Stimulated activated CD4-positive, alpha-beta T cell treated with anti-CD3 and anti-CD28 coated beads, Interleukin-1b, Interleukin-23, amount 100 ng/mL, for 48 hours (primary cell): ENCODE measurements at places on chromosomes 1 and 21.

- no peak for DNase-seq
Observed at GRCh38 chr1:233520261-233521191, 93.4 kb upstream of the KCNK1 start.

GRCh38 chr1:174746024-174746808 lies 253.5 kb upstream of the CACYBP start:
- DNase-seq: no peak

GRCh38 chr1:184437291-184437690 lies 50.5 kb downstream of the C1orf21 start:
- DNase-seq: no peak

- DNase-seq: no peak
Observed at GRCh38 chr1:206492589-206492988, 14.7 kb upstream of the RASSF5 start.

DNA sequence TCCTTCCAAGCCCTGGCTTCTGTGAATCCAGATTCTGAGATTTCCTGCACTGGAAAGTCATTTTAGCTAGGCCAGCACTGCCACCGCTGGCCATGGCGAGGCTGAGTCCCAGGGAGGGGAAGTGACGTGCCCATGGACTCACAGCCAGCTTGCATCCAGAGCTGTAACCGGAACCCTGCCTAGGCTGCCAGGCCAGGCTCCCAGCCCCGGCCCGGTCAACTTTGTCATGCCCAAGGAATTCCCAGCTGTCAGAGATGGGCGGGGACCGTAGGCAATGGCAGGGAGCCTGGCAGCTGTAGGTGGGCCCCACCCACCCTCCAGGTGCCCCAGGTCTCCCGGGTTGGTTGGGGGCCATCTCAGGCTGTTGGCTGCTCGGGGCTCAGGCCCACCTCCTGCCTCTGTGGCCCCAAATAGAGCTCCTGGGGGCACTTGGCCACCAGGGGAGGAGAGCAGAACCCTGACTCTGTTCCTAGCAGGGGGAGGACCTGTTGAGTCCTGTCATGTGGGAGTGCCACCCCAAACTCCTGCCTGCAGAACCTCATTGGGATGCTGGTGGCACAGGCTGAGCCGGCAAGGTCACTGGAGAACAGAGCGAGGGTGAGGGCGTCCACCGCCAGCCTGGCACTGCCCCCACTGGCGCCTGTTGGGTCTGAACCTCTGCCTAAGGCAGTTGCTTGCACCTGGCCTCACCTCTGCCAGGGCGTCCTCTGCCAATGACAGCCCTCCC lies 57.8 kb downstream of the FOXO6 start:
- DNase-seq: no peak

DNA sequence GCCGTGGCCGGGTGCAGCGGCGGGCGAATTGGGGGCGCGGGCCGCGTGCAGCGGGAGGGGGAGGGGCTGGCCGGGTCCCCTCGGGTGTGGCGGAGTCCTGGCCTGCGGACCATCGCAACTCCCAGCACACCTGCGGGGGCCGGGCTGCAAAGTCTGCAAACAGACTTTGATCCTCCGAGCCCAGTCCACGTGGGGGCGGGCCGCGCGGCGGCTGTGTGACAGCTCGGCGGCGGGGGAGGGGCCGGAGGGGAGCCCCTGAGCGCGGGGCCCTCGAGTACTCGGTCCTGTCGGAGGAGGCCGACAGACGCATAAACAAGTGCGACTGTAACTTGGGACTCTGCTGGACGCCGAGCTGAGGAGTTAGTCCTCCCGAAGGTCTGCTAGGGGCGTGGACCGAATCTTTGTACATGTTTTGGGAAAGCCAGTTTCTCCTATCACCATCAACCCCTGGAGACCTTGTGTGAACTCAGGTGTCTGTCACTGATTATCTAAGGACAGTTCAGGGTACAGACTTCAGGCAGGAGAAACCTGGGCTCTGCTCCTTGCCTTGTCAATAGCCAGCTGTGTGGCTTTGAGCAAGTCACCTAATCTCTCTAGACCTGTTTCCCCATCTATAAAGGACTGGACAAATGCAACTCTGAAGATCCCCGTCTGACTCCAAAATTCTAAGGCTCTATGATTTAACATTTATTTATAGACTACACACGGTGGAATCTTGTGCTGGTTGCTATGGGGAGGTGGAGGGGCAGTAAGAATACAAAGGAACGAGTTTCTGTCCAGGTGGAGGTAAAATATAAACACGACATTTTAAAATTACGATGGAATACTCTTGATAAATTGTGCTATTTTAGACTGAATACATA lies 710 bp upstream of the SLC30A1 start:
- no peak for DNase-seq

- DNase-seq: no peak
Observed at GRCh38 chr1:39046613-39047210, 20.6 kb downstream of the NDUFS5 start.

DNA sequence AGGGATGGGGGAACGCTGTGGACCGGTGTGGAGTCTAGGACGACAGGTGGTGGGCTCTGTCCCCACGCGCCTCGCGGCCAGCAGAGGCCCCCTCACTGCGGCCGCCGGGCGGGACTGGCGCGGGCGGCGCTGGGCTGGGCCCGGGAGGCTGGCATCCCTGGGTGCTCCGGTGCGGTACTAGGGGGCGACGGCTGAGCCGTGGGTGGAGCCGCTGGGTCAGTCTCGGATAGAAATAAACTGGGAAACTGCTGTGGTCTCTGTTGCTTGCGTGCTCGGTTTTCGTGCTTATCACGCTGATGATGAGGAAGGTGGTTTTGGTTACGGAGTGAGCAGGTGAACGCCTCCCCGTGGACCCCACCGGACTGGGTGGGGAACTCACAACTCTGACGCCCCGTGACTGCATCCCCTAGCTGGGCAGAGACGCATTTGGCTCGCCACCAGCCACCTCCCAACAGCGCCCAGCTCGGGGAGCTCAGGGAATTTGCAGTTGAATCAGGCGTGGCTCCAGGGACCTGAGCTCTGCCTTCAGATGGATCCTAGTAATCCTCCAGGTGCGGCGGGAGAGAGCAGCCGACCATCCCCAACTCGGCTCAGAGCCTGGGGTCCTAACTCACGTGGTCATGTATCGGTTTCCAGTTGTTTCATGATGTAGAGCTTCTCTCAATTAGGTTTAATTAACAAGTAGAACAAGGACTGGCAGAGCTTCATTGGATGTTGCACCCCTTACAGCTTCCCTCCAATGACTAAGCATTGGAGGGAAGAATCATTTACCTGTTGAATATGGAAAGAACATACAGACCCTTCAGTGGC lies 32.1 kb downstream of the HSD17B7 start:
- no peak for DNase-seq

DNA sequence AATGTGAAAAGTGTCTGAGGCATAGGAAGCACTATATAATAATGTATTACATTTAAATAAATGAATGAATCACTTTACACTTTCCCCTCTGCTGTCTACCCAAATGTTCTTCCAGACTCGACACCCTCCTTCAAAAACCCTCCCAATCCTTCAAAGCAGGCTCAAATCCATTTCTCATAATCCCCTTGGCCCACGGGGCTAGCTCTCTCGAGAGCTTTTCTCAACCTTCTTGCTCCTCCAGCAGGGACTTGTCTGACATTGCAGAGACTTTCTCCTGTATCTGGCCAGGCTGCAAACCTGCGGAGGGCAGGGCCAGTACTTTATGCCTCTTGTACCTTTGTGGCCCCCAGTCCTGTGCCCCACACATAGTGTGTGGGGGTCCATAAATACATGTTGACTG lies 14.1 kb upstream of the CNTN2 start:
- DNase-seq: no peak

- DNase-seq: no peak
Observed at GRCh38 chr21:32585042-32585710, at the start of gene TCP10L. Gene TCP10L, minus strand, starts transcription at chr21:32585523. Its CDS starts 1,219 bp downstream, at chr21:32584304.

GRCh38 chr1:211095381-211095780 lies 38.6 kb downstream of the KCNH1 start:
- DNase-seq: no peak
